Activated T-cell treated with anti-CD3 and anti-CD28 coated beads, Interleukin-2, amount 50 U/mL, for 48 hours (primary cell): ENCODE measurements at places on chromosomes 3 and 15.

- no peak for DNase-seq
These were observed 106.4 kb upstream of the SLC2A2 start for GRCh38 chr3:171132873-171133272.

DNA sequence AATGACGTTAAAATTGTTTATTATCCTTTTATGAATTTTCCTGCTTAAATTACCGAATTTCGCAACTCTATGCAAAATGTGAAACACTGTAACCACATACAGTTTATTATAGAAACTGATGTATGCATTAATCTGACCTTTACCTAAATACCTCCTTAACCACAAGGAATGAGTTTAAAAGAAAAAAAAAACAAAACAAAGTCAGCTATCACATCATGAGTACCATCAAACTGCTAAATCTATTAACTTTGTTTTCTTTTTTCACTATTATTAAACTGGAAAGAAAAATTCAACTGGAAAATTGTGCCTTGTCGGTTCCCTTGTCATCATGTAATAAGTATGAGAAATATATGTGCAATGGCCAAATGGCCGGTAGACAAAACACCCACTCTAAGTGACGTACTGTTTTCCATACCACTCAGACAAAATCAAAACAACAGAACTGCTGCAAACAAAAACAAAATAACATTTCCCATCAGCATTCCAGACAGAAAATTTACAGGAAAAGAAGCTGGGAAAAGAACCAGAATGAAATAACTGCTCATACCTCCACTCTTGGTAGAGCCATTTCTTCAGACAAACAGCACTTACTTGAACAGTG is 415.3 kb downstream of the FOXP1 start:
- no peak for DNase-seq

DNA sequence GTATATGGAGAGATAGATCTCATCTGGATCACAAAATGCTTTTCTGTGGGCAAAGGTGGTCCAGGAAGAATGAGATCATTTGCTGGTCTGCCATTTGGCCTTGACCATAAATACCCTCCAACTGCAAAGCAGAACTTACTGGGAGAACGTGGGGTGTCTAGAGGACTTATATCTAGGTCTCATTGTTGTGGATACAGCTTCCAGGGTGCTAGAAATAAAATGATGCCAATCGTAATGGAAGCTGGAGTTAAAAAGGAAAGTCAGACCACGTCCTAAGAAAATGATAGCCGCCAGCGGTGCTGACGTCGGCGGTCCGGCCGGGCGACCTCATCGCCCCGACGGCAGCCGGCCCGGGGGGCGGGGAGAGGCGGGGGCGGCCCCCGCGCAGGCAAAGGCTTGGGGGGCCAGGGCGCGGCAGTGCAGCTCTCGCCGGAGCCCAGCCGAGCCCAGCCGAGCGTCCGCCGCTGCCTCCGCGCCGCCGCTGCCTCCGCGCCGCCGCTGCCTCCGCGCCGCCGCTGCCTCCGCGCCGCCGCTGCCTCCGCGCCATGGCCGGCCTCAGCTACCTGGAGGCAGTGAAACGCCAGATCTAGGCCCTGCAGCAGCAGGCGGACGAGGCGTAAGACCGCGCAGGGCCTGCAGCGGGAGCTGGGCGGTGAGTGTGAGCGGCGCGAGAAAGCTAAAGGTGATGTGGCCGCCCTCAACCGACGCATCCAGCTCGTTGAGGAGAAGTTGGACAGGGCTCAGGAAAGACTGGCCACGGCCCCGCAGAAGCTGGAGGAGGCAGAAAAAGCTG is 89.5 kb downstream of the EOMES start:
- peak; percentile 67 for DNase-seq

- DNase-seq, result no peak
These were observed 107.7 kb upstream of the CADPS start for GRCh38 chr3:62982795-62983455.

- DNase-seq, result no peak
These were observed 49.6 kb upstream of the TLE3 start for GRCh38 chr15:70147178-70147760.

DNA sequence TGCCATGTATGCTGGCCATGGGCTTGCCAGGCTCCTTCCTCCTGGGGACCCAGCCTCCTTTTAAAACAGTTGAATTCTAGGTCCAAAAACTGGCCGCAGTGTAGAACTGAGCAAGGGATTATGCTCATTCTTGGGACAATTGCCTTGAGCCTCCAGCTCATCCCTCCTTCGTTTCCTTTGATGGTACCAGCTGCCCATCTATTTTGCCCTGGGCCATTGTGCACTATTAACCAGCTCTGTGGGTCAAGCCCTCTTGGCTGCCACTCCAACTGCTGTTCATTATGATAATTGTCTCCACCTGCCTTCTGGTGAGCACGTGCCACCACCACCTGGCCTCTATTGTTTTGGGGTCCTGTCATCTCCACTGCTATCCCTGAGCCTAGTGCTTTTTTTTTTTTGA is 75.8 kb upstream of the SYN2 start:
- no peak for DNase-seq

- no peak for DNase-seq
These were observed 145.6 kb upstream of the TMCO5A start for GRCh38 chr15:37788767-37789396.

DNA sequence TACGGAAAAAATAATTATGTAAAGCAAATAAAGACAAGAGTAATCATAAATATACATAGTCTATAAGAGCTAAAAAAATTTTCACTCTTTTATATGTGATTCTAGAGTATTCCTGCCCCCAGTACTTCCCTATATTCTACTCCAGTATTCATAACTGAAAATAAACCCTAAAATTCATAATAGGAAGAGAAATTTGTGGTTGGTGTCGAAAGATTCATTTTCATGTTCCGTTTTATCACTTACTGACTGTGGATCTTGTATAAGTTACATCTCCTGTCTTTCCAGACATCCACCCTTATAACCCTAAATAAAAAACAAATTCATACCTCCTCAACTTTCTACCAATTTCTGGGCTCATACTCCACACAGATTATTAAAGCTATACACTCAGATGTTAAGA is 16.0 kb upstream of the MBNL1 start:
- DNase-seq, result no peak

DNA sequence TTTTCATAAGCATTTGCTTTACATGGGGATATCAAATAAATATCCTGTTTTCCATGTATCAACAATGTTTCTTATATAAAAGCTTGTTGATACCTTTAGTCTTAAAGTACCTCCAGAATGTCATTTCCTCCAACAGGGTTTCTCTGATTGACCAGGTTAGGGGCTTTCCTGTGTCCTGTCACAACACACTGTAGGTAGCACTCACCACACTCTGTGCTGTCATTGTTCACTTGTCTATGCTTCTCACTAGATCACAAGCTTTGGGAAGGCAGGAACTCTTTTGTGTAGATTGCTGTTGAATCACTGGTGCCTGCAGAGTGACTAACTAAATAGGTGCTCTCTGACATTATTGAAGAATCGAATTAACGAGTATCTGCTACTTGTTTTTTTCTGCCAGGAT is 49.8 kb downstream of the USP50 start:
- DNase-seq, result no peak

DNA sequence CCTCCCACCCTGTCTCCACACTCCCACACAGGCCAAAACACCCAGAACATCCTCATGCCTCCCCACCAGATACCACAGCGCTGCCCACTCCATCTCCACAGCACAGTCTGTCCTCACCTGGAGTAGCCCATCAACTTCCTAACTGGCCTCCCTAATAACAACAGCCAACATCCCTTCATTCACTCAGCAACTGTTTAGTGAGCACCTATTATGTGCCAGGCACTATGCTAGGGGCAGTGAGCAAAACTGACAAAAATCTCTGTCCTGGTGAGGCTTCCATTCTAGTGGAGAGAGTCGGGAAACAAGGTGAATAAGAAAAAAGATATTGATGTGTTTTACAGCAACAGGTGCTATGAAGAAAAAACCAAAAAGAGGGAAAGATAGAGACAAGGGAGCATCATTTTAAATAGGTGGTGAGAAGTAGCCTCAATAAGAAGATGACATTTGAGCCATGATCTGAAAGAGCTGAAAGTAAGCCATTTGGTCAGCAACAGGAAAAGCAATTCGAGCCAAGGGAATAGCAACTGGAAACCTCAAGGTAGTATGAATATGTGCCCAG is 523.9 kb downstream of the SHQ1 start:
- DNase-seq, result no peak

GRCh38 chr15:70829371-70830166 is 24.4 kb downstream of the LARP6 start:
- DNase-seq, result no peak

- DNase-seq, result no peak
These were observed 78.3 kb upstream of the LMCD1 start for GRCh38 chr3:8423307-8423706.

DNA sequence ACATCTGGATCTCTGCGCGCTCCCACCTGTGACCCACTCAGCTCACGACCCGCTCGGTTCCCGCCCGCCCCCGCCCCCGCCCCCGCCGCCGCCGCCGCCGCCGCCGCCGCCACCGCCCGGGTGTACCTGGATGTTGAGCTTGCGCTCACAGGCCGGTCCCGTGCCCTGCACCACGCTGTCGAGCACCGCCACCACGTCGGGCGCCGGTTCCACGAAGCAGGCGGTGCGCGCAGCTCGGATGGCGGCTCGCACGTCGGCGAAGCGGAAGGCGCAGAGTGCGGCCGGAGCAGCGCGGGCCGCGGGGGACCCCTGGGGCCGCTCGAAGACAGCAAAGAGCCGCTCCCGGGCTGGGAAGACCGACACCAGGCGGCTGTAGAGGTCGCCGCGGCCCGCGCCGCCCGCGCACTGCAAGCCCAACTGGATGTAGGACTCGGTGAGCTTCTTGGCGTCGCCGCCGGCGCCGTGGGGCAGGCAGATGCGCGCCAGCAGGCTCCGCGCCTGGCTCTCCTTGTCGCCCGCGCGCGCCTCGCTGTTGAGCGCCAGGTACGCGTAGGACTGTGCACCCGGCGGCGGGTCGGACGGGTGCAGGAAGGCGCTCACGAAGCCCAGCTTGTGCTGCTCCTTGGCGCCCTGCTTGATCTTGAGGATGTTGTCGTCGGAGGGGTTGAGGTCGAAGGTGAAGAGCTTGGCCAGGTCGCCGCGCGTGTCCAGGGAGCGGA is 1.1 kb downstream of the PLXND1 start:
- DNase-seq, result peak; percentile 68

- peak; percentile 69 for DNase-seq
These were observed 24.8 kb downstream of the GABRA5 start for GRCh38 chr15:26891448-26892181.

DNA sequence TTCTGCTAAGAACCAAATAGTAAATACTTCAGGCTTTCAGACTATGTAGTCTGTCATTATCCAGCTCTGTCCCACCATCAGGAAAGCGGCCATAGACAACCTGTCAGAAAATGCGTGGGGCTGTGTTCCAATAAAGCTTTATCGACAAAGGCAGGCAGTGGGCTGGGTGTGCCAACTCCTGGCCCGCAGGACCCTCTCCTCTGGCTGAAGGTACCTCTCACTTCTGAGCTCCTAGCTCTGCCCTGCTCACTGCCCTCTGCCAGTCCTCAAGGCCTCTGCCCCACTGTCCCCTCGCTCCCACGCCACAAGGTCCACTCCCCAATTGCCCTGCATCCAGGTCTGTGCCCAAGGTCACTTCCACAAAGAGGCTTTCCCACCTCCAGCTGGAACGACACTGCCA is 20.0 kb downstream of the SSUH2 start:
- no peak for DNase-seq

GRCh38 chr3:41710646-41711388 is 251.1 kb downstream of the ULK4 start:
- no peak for DNase-seq

DNA sequence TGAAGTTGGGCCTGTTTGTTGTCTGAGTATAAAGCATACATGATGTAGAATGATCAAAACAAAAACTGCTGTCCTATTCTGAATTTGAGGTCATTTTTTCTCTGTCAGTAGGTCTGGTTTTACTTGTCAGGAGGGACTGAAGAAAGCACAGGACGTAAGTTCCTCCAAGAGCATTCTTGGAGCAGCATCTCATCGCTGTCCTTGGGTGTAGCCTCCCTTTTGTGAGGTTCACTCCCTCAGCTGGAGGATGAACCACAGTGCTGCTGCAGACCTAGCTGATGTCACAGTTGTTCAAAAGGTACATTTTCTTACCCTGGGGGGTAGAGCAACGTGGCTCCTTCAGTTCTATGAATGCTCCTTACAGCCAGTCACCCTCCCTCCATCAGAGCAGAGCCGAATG is 490.0 kb upstream of the TBL1XR1 start:
- no peak for DNase-seq

DNA sequence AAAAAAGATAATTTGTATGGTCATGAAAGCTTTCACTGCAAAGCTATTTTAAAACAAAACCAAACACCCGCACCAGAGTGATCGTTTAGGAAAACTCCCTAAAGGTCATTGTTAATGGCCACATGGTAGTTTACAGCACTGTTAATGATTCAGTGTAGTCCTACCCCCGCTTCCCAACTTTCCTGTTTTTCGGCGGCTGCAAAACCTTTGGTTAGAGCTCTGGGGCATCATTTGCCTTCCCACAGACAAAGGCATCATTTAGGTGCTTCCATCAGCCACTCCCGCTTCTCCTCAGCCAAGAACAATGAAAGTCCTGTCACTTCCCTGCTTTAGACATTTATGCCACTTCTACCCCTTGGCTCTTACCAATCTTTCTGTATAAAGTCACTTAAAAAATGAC is 10.6 kb downstream of the MELTF start:
- DNase-seq, result no peak

- no peak for DNase-seq
These were observed 19.9 kb downstream of the ZBTB20 start for GRCh38 chr3:115127208-115127607.

DNA sequence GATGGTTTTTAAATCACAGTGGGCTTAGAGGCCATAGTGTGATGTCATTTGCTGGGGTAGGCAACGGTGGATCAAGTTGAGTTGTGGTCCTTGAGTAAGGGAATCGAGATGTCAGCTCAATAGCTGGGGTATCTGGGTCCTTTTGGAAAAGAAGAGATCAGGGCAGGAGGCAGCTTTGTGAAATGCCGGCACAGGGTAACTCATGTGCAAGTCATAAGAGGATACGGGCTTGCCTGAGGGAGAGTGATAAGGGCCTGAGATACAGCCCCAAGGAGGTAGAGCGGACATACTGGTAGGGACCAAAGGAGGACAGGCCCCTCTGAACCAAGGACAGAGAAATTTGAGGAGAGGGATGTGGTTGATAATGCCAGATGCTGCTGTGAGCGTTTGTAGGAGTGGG is 4.2 kb upstream of the FAM131A start:
- no peak for DNase-seq

DNA sequence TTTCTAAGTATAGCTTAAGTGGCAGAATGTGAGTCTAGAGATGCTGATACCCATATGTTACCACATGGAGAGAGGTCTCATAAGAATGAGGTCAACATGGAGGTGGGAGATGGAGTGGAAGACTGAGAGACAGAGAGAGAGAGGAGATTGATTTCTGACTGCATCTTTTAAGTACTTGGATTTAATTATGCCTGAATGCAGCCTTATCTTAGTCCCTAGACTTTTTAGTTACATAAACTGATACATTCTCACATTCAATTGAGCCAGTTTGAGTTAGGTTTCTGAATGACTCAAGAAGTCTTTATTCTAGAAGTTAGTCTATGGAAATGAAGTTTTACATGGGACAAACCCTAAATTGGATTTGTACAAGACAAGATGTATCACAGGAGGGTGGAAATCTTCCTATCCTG is 58.5 kb upstream of the TNFSF10 start:
- no peak for DNase-seq

DNA sequence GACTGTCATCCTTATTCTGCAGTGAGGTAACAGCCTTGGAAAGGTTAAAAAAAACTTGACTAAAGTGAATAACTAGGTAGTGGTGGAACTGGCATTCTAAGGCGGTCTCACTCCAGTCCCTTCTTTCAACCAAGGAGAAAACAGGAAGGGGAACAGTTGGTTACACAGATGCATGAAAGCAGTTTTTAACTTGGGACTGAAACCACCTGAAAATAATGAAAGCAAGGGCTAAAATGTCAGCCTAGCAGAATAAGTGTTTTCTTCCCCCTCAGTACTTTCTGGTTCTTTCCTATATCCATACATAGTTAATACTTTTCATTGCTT is 748 bp upstream of the AVEN start:
- no peak for DNase-seq
